ENCODE measurements at places on chromosomes 3 and 15.

DNA sequence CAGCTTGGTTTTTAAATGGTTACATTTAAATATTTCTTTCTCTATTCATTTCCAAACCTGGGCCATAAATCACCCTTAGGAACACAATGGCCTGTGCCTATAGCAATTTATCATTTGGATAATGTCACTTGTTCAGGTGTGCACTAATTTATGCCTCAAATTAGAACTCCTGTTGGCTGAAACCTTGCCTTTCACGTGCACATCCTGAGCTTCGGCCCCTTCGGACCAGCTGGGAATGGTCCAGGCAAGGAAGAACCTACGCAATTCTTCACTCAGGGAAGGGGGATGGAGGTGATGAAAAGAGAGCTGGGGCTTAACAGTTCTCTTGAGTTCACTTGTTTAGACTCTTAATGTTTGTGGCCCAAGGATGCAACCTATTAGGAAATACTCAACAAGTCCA lies 324.1 kb upstream of the ICE2 start:
- no peak for DNase-seq

GRCh38 chr3:133914839-133915600 lies 19.3 kb upstream of the RAB6B start:
- DNase-seq, result no peak

- DNase-seq, result no peak
These were observed 22.1 kb downstream of the PARL start for GRCh38 chr3:183862610-183863009.

- DNase-seq, result no peak
These were observed 329.3 kb downstream of the TBL1XR1 start for GRCh38 chr3:176867681-176868663.

- DNase-seq, result peak; percentile 30
These were observed 1066.5 kb downstream of the PLOD2 start for GRCh38 chr3:145094355-145094941.

DNA sequence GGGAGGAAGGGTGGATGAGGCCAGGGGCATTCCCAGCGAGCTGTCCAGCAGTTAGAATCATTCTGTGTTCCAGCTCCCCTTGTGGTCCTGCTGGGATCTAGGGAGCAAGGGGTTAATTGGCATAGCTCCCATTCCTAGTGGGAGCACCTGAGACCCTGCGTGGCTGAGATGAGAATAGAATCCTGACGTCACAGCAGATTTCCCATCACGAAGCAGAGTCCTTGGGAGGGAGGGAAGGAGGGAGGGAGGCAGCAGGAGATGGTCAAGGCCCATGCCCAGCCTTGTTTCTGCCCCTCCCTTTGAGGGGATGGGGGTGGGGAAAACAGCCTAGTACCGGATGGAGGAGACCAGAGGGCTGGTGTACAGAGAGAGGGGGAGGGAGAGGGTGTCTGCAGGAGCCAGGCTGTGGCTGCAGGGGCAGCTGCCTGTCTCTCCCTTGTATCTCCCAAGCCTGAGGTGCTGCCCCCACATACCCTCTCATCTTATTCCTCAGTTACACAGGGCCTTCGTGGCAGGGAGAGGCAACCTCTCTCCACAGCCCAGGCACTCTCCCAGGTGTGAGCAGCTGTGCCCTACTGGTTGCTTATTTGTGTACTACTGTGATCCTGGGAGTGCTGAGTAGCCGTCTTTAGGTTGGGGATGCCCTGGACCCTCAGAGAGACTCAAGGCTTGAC lies 5.4 kb downstream of the TYRO3 start:
- DNase-seq, result no peak

- no peak for DNase-seq
These were observed 427.9 kb upstream of the AGTR1 start for GRCh38 chr3:148269816-148270215.

- no peak for DNase-seq
These were observed 100.1 kb upstream of the GBE1 start for GRCh38 chr3:81861593-81861992.

DNA sequence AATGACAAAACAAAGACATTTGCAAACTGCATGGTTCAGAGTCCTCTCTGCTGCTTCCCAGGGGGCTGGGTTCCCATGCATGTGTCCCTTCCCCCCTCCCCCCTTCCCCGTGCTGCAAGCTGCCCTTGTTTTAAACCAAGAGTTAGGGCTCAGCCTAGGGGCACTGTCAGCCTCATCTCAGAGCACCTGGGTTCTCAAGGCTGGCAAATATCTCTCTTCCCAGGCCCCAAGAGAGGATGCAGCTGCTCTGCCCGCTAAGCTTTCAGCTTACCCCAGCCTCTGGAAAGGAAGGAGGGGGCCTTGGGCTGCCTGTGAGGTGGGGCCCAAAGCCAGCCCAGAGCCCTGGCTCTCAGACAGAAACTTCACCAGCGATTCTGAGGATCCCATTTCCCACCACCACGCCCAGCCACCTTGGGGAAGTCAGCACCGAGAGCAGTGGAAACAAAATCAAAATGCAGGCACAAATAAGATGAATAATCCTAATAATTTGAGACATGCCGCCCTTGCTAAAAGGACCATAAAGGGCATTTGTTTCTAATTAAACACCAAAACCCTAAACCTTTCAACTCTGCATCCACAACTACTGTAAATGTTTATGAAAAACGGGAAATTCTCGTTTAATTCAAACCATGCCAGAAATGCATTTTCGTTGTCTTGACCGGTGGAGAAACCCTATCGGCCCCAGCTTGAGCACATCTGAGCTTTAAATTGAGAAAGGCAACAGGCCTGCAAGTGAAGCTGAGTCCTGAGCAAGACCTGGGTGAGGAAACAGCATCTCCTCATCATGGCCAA lies 67.7 kb upstream of the WNT5A start:
- DNase-seq, result no peak

GRCh38 chr3:101979033-101979432 lies 129.7 kb downstream of the NFKBIZ start:
- no peak for DNase-seq

- DNase-seq, result no peak
These were observed 410.7 kb downstream of the GRM7 start for GRCh38 chr3:7271631-7272030.

DNA sequence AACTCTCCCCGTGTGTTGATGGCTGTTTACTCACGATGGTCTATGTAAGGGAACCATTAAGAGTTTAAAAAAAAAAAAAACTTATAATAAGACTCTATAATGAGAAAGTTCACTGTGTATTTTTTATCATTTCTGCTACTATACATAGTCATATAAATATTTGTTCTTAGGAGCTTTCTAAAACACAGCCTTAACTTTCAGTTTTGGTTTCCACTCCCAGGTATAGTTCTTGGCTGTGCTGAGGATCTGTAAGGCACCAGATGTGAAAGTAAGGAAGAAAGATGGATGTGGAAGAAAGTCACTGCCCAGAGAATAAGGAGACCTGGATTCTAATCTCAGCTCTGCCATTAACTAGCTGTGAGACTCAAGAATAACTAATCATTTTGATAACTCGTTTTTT lies 101.9 kb upstream of the THBS1 start:
- no peak for DNase-seq

- no peak for DNase-seq
These were observed 85.6 kb downstream of the NEDD4 start for GRCh38 chr15:55907797-55908196.

GRCh38 chr3:46097691-46098241 lies 70.5 kb upstream of the XCR1 start:
- DNase-seq, result no peak

GRCh38 chr15:70628549-70628896 lies 134.8 kb downstream of the UACA start:
- no peak for DNase-seq

All from iPS DF 19.7 (cell line).